ENCODE measurements at places on chromosomes 6 and 20. TPM values are rescaled to one million over a fixed set of nuclear protein-coding genes. Genes with fewer than 3 reads are reported as not detected.

PPP1R3G gene
- total RNA-seq: 0.36 TPM

PRDM1 gene
- total RNA-seq: 0.37 TPM

ZNF334 gene
- 45.9 TPM for total RNA-seq

UNC5CL gene
- 5.0 TPM for total RNA-seq

DEFB112 gene
- total RNA-seq: not detected

BPI gene
- total RNA-seq: not detected

WFDC2 gene
- total RNA-seq: 2.7 TPM

PRR18 gene
- total RNA-seq: 0.13 TPM

ESR1 gene
- not detected for total RNA-seq

- DNase-seq: no peak
Measured at GRCh38 chr6:148080315-148080714, 262.3 kb upstream of the SASH1 start.

DNA sequence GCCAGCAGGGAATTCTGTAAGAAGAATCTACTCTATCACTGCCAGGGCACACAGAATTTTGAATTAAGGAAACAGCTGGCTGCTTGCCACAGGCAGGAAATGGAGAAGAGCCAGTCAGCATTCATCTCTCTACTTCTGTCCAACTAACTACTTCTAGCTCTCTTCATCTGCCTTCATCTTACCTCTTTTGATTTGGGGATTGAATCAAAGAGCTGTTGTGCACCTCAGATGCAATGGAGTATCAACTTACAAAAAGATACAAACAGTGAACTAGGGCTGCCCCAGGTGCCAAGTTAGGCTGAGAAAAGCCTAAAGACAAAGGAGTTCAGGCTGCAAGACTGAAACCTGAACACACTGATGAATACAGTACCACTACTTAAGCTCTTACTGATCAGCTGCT is 82.0 kb downstream of the PTPRK start:
- peak; percentile 32 for DNase-seq

DNA sequence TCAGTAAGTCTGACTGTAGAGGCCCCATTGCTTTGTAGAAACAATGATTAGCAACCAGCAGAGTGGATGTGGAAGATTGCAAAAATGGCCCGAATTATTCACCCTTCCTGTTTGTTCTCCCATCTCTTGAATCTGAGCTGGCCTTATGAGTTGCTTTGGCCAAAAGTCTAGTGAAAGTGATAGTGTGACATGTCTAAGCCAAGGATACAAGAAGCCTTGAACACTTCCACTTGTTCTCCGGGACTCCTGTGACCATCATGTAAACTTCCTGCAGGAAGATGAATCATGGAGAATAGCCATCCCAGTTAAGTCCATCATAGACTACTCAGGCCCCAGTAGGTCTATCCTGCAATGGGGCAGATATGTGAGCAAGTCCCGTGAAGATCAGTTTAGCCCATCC is 252.0 kb upstream of the JAG1 start:
- DNase-seq: no peak

- DNase-seq: no peak
Measured at GRCh38 chr6:110467566-110468140, 8.8 kb downstream of the SLC22A16 start.

DNA sequence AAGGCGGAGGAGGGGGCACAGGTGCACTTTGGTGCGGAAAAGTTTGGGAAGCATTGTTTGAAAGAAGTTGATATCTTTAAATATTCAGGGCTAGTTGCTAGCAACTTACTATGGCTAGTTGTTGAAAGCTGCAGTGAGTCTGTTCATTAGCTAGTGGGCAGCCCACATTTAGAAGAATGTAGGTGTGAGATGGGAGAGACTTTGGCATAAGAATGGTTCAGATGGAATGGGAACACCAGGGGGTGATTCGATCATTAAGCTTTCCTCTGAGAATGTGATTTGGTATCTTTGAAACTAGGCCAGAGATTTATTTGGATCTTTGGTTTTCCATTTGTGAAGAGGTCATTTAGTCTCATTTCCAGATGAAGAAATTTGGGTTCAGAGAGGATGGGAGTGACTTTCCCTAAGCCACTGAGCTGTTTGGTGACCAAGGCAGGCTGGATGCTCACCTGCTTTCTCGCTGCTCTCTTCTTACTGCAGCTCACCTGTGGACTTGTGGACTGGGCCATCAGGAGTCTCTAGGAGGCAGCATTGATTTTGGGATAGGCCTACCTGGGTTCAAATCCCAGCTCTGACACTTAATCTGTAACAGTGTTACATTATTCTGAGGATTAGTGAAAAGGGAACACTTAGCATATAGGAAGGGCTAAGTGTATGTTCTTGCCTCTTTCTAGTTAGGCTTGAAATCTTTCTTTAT is 62.9 kb downstream of the CARMIL1 start:
- no peak for DNase-seq

DNA sequence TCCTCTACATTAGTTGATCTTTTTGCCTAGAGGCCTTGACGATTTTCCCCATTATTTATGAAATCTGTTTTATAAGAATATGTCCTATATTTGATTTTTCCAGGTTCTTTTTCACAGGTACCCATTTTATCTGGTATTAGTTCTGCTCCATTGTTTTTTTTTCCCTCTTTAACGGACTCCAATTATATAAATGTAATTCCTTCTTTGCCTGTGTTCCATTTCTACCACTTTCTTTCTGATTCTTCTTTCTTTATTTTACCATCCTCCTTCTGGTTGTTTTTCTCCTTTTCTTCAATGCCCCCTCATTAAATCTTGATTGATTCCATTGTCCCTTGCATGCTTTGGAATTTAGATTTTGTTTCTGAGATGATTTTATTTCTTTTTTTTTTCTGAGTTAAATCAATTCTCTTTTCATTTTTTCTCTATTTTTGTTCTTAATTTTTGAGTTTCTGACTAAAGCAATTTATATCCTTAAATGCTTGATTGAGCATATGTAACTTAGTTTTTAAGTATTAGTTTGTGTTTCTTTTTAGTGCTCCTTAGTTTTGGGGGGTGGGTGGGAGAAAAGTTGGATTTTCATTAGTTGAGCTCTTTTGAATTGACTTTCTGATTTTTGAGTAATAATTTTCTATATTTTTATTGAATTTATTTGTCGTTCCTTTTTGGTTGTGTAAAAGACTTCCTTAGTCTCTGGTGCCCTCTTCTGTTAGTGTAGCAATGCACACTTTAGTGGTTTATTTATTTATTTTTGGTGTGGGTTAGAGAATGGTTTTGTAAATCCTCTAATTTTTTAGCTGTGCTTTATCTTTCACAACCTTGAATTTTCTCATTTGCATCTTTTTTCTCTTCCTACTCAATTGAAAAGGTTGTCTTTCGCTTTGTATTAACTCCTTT is 140.8 kb downstream of the FARS2 start:
- peak; percentile 23 for DNase-seq

- peak; percentile 50 for DNase-seq
Measured at GRCh38 chr6:137487181-137487868, 6.9 kb downstream of the OLIG3 start.

DNA sequence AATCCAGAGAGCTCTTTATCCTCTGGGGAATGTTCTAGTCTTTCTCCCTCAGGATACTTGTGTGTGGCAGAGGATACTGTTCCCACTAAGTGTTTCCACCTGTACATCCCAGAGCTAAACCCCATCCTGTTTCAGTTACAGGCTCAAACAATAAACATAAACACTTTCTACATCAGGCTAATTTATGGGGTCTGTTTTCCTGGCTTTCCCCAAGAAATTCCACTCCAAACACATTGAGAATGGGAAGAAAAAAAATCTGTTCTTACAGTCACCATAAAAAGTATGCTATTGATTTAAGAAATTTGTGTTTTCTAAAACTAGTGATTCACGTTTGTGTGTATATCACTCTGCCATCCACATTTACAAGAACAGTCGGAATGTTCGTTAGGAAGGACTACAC is 293.9 kb upstream of the FOXQ1 start:
- DNase-seq: no peak

- no peak for DNase-seq
Measured at GRCh38 chr6:163369141-163369540, 45.4 kb upstream of the QKI start.

DNA sequence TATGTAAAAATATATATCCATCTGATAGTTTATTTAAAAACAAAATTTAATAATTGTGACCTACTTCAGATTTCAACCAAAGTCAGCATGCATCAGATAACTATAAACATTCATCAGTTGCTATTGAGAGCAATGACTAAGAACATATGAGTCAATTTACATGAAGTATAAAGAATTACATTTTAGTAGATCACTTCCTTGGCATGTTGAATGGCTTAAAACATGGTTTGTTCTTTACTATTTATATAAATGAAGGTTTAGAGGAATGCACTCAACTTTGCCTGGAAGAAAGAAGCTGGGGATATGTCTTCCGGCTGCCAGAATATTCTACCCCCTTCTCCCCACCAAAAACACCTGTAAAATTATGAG is 6.4 kb upstream of the FAM217A start:
- no peak for DNase-seq

DNA sequence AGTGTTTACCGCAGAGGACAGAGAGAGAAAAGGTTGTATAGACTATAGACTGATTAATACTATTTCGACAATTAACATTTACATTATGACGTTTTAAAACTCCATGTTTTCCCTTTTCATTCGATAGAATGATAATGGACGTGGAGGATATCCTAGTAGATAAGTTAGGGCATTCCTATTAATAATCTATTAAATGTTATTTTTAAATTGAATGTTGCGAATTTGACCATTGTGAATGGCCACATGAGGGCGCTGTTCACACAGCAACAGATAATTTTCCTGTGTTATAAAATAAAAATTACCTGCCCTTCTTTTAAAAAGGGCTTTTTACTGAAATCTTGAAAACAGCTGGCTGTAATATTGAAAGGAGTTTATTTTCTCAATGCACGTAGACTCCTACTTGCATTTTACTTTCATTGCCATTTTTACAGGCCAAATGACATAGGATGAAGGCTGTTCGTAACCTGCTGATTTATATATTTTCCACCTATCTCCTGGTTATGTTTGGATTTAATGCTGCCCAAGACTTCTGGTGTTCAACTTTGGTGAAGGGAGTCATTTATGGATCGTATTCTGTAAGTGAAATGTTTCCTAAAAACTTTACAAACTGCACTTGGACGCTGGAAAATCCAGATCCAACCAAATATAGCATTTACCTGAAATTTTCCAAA is 3.3 kb downstream of the ADGRB3 start:
- DNase-seq: peak; percentile 43

DNA sequence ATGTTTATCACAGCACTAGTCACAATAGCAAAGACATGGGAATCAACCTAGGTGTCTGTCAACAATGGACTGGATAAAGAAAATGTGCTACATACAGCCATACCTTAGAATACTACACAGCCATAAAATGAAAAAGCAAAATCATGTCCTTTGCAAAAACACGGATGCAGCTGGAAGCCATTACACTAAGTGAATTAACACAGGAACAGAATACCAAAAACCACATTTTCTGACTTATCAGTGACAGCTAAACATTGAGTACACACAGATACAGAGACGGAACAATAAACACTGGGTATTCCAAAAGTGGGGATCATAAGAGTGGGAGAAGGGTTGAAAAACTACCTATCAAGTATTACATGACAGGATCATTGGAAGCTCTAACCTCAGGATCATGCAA is 43.3 kb upstream of the DST start:
- DNase-seq: no peak

DNA sequence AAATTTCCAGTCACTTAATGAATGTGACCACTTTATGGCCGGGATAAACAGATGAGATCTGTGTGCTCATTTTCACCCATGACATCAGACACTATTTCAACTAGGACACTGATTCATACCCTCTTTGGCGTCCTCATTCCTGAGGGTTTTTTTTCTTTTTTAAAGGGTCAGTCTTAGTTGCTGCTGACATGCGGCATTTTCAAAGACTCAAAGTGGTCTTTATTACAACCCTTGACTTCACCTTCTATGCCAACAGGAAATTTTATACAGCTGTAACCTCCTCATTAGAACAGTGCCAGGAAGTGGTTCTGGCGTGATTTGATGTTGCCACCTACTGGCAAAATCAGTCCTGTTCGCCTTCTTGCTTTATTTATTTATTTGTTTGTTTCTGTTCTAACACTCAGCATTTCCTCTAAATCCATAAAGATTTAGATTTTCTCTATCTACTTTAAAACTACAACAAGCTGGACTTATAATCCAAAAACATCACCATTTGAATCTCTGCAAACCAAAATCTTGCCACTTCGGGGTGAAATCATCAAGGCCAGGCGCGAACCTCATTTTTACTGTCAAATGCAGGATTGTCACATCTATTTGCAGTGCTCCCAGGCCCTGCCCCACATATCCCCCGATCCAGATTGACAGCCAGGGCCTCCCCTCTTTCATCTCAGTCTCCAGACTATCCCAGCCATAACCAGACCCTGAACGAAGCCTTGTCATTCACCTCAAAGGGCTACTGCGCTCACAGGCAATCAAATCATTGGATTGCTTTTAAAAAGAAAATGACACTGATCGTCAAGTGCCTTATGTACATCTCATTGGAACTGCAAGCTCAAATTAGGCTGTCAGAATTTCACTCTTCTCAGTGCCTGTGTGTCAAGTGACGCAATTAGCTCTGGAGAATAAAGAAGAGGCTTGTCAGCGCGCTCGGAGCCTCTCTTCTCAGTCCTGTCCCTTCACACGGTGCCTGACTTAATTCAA is 77.5 kb downstream of the C6orf118 start:
- DNase-seq: peak; percentile 52

GRCh38 chr20:20463933-20464374 is 96.0 kb downstream of the INSM1 start:
- peak; percentile 92 for DNase-seq

DNA sequence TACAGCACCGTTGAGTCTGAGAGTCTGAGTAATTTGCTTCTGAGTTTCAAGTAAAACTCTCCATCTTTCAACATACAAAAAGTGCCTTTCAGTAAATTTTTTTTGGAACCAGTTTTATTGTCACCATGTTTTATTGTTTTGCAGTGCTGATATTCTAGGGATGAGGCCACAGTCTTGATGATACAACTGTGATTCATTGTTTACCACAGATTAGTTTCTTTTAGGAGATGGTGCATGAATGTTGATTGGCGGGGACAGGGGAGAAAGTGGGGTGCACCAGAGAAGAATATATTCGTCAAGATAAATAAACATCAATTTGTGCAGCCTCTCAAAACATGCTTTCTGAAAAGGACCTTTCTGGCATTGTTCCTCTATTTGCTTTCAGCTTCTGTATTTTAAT is 109.0 kb downstream of the MCHR2 start:
- no peak for DNase-seq

- no peak for DNase-seq
Measured at GRCh38 chr6:28429781-28430180, 13.5 kb downstream of the ZSCAN23 start.
